Posterior cingulate gyrus (tissue), 11 donors: ENCODE measurements at places on chromosomes 16 and 17.

DNA sequence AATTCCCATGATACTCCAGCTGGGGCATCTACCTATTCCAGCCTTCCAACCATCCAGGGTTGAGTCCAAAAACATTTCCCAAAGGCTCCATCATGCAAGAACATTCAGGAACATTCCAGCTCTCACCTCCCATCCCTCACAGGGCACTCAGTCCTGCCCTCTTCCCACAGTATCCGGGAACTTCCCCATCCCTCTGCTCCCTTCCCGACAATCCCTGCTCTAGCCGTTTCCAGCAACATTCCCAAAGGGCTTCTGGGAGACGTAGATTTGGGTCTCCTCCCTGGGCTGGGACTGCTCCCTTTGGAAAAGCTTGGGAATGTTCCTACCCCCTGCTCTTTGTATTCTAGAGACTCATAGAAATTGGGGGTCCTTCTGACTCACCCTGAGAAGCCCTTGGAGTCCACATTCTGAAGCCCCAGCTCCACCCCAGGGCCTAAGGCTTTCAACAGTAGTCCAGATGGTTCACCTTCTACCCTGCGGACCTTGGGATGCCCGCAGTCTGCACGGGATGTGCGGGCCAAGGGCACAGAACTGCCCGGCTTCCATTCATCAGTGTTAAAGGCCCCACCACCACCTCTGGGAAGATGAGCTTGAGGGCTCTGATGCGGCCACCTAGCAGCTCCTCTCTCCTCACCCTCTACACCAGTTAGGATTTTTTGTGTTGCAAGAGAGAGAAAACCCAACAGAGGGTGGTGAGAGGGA lies 25.4 kb downstream of the NGFR start:
- no peak for DNase-seq

GRCh38 chr16:65842067-65842466 lies 524.4 kb upstream of the CDH5 start:
- DNase-seq, result no peak

GRCh38 chr17:63564562-63564961 lies 14.3 kb downstream of the DCAF7 start:
- no peak for DNase-seq

DNA sequence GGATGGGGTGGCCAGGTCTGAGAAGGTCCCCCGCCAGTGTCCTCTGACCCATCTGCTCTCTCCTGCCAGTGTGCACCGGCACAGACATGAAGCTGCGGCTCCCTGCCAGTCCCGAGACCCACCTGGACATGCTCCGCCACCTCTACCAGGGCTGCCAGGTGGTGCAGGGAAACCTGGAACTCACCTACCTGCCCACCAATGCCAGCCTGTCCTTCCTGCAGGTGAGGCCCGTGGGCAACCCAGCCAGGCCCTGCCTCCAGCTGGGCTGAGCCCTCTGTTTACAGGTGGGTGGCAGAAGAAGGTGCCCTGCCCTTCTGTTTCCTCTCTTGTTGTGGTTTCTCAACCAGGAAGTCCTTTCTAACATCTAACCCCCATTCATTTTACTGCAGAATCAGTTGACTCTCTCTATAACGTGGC lies 7.1 kb downstream of the ERBB2 start:
- no peak for DNase-seq

DNA sequence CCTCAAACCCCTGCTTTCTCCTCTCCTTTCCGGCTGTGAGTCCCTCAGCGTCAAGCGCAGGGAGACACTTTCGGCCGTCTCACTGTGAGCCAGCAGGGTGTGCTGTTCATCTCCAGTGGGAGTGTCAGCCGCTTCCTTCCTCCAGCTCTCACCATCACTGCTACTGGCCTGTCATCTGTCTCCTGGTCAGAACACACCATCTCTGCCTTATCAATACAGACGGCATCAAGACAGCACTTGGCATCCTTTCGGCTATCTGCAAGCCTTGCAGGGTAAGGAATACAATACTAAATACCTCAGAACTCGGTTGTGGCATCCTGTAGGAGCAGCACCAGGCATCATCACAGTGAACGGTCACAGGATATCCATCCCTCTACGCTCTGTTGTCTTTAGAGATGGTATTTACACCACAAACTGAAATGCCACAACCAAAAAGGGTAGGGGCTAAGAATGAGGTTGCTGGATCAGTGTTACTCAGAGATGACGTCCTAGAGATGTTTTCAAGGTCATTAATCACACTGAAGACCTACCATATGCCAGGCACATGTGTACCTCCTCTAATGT lies 20.7 kb upstream of the CMTM4 start:
- peak; percentile 54 for DNase-seq

- DNase-seq, result no peak
Observed at GRCh38 chr17:75854881-75855309, 240 bp downstream of the WBP2 start.

- no peak for DNase-seq
Observed at GRCh38 chr16:66695935-66696668, 441 bp downstream of the CMTM4 start.

DNA sequence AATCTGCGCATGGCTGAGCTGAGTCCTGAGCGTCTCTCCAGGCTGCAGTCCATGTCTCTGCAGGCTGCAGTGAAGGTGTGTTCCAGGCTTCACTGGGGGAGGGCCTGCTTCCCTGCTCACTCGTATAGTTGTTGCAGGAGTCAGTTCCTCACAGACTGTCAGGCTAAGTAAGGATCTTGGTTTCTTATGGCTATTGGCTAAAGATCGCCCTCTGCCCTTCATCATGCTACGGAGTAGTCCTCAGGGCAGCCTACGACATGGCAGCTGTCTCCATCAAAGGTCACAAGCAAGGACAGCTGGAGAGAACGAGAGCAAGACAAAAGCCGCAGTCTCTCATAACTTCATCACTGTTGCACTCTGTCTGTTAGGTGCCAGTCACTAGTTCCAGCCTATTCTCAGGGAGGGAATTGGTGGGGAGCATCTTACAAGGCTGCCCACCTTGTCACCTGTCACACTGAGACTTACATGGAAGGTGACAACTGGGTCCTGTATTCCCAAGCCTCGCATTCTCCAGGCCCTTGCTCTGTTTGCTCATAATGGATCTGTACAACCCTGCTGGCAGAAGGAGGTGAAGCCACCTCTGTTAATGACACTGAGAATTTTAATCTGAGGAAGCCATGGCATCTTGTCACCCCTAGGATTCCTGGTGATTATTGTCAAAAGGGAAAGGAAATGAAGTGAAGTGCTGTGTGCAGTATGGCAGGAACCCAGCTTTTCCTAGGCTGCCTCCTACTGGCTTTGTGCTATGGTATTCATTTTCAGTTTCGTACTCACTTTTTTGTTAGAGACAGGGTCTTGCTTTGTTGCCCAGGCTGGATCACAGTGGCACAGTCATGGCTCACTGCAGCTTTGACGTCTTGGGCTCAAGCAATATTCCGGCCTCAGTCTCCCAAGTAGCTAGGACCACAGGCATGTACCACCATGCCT lies 43.4 kb downstream of the MFSD11 start:
- DNase-seq, result no peak

GRCh38 chr16:65415460-65415859 lies 293.6 kb upstream of the CDH11 start:
- no peak for DNase-seq
